ENCODE measurements at places on chromosomes 3 and 15.

DNA sequence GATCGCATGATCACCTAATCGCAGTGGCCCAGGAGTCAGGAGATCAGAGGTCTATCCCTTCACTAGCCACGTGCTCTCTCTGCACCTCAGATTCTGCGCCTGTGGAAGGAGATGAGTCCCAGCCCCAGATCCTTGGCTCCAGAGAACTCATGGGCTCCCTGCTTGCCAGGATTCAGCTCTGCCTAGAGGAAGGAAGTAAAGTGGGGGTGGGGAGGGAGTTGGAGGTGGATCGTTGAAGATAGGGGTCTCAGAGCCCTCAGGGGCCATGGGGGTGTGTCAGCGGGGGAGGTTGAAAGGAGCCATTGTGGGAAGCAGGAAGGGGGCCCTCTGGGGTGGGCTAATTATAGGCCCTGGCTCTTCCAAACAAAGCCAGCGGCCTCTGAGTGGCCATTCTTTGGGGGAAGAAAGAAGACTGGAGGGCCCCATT lies 11.3 kb upstream of the STRA6 start:
- DNase-seq = no peak

DNA sequence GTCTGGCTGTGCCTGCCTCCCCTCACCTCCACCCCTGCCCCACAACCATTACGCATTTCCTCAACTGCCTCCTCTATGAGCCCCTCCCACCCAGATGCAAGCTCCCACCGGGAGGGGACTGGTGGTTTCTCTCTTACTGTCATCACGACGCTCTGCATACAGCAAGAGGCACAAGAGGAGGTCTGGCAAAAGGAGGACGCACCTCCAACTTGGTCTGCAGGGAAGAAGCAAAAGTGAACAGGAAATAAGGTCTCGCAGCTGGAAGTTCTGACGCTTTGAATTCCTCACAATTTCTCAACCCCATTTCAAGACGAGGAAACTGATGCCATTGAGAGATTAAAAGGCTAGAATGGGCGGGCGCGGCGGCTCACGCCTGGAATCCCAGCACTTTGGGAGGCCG lies 42.3 kb upstream of the MUC4 start:
- no peak for DNase-seq

- no peak for DNase-seq
Observed at GRCh38 chr3:10408680-10409079, 87.8 kb upstream of the SEC13 start.

DNA sequence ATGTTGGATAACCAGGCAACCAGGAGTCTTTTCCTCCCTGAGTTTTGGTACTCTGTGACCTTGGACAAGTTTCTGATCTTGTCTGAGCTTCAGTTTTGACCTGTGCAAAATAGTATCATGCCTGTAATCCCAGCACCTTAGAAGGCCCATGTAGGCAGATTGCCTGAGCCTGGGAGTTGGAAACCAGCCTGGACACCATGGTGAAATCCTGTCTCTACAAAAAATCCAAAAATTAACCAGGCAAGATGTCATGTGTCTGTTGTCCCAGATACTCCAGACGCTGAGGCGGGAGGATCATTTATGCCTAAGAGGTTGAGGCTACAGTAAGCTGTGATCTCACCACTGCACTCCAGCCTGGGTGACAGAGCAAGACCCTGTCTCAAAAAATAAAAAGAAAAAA lies 114.8 kb downstream of the IL12A start:
- DNase-seq = no peak

DNA sequence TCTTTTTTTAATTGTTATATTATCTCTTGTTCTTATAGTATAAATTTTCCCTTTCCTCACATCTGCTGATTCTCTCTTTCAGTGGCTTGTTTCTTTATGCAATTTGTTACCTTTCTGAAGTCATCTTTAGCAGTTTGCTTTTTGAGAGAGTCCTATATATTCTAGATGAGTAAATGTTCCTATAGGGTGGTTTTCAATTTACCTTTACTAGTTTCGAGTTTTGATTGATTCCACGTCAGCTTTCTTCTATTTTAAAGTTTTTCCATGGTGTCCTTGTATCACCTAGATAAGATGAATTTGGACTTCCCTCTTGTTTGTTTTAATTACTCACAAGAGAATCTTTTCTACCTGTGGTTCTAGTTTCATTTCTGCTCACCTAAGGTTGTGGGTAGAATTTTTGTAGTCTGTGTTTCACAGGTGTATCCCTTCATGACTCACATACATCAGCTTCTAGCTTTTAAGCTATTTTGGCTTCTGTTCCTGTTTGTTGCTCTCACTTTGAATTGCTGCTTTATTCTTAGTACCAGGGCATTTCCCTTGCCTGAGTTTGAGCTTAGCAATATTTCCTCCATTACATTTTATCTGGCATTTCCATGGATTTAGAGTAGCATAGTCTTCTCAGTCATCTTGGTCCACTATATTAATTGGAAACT lies 6.4 kb downstream of the TEX9 start:
- DNase-seq = no peak

- no peak for DNase-seq
Observed at GRCh38 chr3:69761896-69762767, 22.9 kb downstream of the MITF start.

- no peak for DNase-seq
Observed at GRCh38 chr3:108108416-108108815, 17.6 kb upstream of the CD47 start.

DNA sequence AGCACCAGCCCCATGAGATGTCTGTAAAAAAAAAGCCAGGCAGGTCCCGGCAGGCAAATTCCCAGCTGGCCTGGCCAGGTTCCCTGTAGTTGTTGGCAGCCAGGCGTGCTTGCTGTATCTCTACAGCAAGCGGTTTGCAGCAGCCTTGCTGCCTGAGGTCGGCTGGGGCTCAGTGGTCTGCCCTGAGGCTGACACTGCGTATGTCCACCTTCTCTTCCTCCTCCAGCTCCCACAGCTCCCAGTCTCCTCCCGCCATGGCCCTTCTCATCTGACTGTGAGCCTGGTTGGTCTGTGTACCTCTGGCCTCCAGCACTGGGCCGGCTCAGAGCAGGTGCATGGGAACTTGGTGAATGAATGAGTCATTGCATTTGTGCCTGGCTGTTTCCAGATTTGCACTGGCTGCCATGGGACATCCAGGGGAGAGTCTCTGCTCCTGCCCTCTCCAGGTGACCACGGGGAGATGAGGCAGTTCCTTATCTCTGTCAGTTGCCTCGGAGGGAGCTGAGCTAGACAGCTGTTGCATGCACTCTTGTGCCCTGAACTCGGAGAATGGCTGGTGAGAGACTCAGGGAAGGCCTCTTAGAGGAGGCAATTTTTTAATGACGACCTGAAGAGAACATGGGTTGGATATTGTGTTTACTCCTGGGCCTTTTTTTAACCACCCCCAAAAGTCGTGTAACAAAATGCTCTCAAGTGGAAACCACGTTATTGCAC lies 43.0 kb downstream of the SPSB4 start:
- DNase-seq = no peak

- DNase-seq = peak; percentile 21
Observed at GRCh38 chr3:186259612-186260383, 102.2 kb downstream of the DGKG start.

DNA sequence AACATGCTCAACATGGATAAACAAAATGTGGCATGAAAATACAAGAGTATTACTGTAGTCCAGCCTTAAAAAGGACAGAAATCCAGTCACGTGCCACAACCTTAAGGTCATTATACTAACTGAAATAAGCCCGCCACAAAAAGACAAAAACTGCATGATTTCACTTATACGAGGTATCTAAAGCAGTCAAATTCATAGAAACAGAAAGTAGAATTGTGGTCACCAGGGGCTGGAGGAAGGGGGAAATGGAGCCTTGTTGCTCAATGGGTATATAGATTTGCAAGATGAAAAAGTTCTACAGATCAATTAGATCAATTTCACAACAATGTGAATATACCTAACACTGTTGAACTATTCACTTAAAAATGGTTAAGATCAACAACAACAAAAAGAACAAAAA lies 7.4 kb downstream of the GLB1 start:
- no peak for DNase-seq

DNA sequence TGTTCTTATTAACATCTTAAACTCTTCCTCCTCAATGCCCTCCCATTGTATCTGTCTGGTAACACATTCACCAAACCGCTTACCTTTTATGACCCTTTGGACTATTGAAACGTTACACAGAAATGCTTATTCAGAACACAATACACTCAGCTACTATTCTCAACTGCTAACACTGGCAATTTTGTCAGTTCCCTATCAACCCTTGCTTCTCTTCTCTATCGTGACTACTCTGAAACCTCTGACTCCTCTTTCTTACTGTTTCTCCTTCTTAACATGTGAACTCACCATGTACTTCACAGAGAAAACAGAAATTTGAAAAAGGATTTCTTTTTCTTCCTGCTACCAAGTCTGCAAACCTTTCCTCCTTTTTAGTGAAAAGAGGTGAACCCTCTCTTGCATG lies 232.9 kb upstream of the GPR149 start:
- DNase-seq = no peak

GRCh38 chr3:41569632-41570305 lies 370.5 kb downstream of the CTNNB1 start:
- DNase-seq = no peak

DNA sequence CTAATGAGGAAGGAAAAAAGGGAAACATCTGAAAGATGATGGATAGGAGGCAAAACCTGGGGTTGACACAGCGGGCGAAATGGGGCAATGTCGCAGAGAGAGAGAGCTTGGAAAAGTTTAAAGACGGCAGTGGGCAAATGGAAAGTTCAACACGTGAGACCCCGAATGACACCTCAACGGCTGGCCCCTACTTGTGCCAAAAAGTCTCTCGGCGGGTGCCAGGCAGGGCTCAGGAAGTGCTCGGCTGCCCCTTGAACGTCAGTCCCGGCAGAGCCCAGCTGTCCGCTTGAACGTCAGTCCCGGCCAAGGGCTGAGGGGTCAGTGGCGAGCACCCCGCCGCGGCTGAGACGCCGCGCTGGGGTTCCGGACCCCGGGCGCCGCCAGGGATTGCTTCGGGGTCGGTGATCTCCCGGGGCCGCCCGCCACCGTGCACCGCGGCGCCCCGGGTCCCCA lies 658 bp downstream of the EOGT start:
- no peak for DNase-seq

DNA sequence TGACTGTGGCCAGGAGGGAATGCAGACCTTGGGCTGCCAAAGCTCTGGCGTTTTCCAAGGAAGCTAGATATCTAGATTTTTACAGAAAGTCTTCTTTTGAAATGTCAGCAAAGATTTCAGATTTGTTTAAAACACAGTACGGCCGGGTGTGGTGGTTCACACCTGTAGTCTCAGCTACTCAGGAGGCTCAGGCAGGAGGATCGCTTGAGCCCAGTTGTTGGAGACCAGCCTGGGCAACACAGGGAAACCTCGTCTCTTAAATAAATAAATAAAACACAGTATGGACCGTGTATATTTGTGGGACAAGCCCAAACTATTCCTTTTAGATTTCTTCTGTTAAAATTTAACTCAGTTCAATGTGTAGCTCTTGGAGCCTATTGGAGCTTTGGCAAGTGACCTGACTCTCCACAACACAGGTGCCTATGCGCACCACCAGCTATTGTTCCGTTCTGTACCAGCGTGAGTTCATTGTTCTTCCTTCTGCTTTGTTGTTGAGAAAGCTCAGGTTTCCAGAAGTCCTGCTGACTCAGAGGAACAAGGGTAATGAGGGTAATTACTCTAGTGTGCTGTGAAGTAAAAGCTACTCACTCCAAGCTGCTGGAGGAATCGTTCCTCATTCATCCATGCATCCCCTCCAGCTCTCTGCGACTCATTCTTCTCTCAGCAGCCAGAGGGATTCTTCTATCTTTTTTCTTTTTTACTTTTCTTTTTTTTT lies 73.1 kb upstream of the SLC6A6 start:
- no peak for DNase-seq
